Colonic mucosa (tissue), 4 donors: ENCODE measurements at places on chromosomes 5 and 9. TPM values are rescaled to one million over a fixed set of nuclear protein-coding genes. Genes with fewer than 3 reads are reported as not detected.

DNA sequence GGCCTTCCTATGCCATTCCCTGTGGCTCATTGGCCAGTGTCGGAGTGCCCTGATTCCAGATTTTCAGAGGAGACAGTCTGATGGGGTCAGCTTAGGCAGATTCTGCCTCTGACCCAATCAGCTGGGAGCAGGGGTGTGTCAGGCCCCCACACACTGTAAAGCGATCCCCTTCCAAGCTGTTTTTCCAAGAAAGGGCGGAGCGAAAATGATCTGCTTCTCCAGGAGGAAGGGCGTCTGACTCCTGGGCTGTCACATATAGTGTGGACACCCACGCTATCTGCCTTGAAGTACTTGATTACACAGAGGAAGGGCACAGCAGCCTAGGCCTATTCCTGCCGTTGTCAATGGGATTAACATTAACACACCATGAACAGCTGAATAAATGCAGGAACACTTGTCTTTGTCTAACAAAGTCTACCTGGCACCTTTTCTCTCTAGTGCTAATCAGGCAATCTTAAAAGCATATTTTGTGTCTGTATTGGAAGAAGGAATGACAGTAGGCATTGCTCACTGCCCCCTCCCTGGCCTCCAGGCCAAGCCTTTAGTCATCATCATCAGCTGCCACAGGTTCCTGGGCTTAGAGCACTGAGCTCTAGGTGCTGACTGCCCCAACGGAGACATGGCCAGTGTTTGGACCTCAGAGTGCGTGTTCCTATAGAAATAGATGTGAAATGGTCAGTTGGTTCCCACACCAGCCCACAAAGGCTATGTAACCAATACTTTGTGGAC is 218.7 kb downstream of the MELK start:
- H3K27me3 ChIP-seq: no peaks in the 10 kb centered on the region
- H3K27ac ChIP-seq: no peak overlapping the region
- H3K36me3 ChIP-seq: no peaks in the 10 kb centered on the region
- no peaks in the 10 kb centered on the region for H3K4me1 ChIP-seq
- no peak for DNase-seq

TMEM215 gene
- total RNA-seq: not detected

PIP5KL1 gene
- 0.85 TPM for total RNA-seq

DNA sequence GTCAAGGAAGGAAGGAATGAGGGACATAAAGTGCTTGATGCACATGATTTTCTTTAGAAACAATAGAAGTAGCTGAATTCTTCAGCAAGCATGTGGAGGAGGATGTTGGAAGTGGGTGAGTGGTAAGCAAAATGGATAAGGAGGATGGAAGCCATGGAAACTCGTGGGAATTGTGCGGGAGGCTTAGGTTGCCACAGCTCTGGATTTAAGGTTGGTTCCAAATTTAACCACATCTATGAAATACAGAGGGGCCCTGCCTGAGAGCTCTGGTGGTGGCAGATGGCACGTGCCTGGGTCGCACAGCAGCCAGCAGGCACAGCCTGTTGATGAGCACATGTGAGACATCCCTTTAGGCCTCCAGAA is 284.7 kb downstream of the SMARCA2 start:
- DNase-seq: no peak
- H3K4me3 ChIP-seq: no peak overlapping the region
- no peaks in the 10 kb centered on the region for H3K36me3 ChIP-seq
- no peaks in the 10 kb centered on the region for H3K4me1 ChIP-seq
- no peaks in the 10 kb centered on the region for H3K27me3 ChIP-seq

- H3K4me1 ChIP-seq: no peaks in the 10 kb centered on the region
- DNase-seq: peak; percentile 32
- peak overlapping the region; percentile 52 for H3K4me3 ChIP-seq
- H3K36me3 ChIP-seq: no peaks in the 10 kb centered on the region
Measured at GRCh38 chr5:88882276-88883038, 527 bp downstream of the MEF2C start.

SPINK13 gene
- not detected for total RNA-seq
